SK-N-SH (cell line): ENCODE measurements at places on chromosomes 3 and 15.

DNA sequence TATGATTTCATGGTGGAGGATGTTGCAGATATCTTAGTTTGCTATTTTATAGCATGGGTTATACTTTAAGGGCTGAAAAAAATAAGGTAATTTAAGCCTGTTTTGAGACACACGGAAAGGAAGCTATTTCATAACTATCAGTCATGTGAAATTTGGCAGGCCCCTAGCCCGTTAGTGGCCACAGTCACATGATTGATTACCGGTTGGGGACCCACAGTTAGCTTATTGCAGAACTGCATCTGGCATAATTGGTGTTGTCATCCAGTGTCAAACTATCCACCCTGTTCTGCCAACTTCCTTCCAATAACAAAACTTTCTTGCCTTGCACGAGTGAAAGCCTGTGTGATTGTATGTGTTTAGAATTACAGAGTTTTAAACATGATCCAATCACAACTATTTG lies 35.2 kb downstream of the FNDC3B start:
- no peaks in the 10 kb centered on the region for H3K4me1 ChIP-seq
- no peak overlapping the region for H3K4me3 ChIP-seq
- H3K27me3 ChIP-seq, result no peaks in the 10 kb centered on the region
- H3K27ac ChIP-seq, result no peak overlapping the region
- DNase-seq, result no peak

GRCh38 chr3:6060251-6060650 lies 800.7 kb upstream of the GRM7 start:
- no peaks in the 10 kb centered on the region for H3K27me3 ChIP-seq
- H3K36me3 ChIP-seq, result no peaks in the 10 kb centered on the region
- DNase-seq, result no peak
- no peak overlapping the region for H3K27ac ChIP-seq
- no peaks in the 10 kb centered on the region; the same call in 1 of the 2 replicates for H3K4me1 ChIP-seq
- H3K4me3 ChIP-seq, result no peak overlapping the region

- no peaks in the 10 kb centered on the region for H3K27me3 ChIP-seq
- H3K4me3 ChIP-seq, result no peak overlapping the region
- no peaks in the 10 kb centered on the region for H3K36me3 ChIP-seq
- DNase-seq, result no peak
Measured at GRCh38 chr3:194327218-194328052, 23.7 kb downstream of the CPN2 start.

GRCh38 chr15:82064824-82065223 lies 19.0 kb upstream of the MEX3B start:
- H3K36me3 ChIP-seq, result no peaks in the 10 kb centered on the region
- H3K27ac ChIP-seq, result no peak overlapping the region
- no peak overlapping the region for H3K4me3 ChIP-seq
- H3K27me3 ChIP-seq, result no peaks in the 10 kb centered on the region
- no peaks in the 10 kb centered on the region for H3K4me1 ChIP-seq

DNA sequence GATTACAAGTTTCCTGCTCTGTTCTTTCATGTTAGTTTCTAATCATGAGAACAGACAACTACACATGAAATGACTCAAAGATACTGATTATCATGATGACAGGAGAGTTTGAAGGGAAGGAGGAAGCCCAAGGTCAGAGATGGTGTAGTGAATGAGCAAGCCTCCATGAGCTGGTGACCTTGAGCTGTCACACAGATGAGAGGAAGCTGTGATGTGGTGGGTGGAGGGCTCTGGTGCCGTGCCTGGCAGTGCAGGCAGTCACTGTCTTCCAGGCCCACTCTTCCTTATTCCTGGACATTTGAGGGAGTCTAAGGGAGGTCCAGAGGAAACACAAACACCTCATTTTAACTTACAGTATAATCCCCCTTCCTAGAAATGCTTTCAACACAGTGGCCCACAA lies 133.4 kb upstream of the ROPN1 start:
- no peaks in the 10 kb centered on the region for H3K36me3 ChIP-seq
- H3K4me1 ChIP-seq, result peaks cover 32% of the 10 kb centered on the region
- no peak overlapping the region; the same call in 1 of the 2 replicates for H3K27ac ChIP-seq
- no peaks in the 10 kb centered on the region for H3K27me3 ChIP-seq

GRCh38 chr3:149145974-149146373 lies 16.5 kb downstream of the HPS3 start:
- no peak overlapping the region for H3K27ac ChIP-seq
- peaks cover 57% of the 10 kb centered on the region for H3K36me3 ChIP-seq

- DNase-seq, result no peak
- no peaks in the 10 kb centered on the region for H3K27me3 ChIP-seq
- no peaks in the 10 kb centered on the region for H3K4me1 ChIP-seq
- H3K4me3 ChIP-seq, result no peak overlapping the region
Measured at GRCh38 chr3:34534013-34534412, 735.6 kb downstream of the PDCD6IP start.

DNA sequence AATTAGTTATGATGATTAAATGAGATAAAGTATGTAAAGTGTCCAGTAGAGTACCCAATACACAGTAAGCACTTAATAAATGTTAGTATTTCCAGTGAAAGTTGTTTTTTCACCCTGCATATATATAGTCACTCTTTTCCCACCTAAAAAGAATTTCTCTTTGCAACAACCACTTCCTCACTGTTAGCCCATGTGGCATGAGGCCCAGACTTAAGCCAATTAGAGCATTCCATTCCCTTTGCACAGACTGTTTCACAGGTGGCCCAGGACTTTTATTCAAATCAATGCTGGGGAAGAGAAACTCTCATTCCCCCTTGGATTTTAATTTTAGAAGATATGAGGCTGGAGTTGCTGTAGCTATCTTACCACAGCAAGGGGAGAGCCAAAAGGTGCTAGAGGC lies 3.7 kb downstream of the IFT80 start:
- DNase-seq, result no peak
- H3K4me3 ChIP-seq, result no peak overlapping the region; the same call in 1 of the 2 replicates
- peaks cover 9% of the 10 kb centered on the region for H3K4me1 ChIP-seq
- H3K36me3 ChIP-seq, result no peaks in the 10 kb centered on the region

DNA sequence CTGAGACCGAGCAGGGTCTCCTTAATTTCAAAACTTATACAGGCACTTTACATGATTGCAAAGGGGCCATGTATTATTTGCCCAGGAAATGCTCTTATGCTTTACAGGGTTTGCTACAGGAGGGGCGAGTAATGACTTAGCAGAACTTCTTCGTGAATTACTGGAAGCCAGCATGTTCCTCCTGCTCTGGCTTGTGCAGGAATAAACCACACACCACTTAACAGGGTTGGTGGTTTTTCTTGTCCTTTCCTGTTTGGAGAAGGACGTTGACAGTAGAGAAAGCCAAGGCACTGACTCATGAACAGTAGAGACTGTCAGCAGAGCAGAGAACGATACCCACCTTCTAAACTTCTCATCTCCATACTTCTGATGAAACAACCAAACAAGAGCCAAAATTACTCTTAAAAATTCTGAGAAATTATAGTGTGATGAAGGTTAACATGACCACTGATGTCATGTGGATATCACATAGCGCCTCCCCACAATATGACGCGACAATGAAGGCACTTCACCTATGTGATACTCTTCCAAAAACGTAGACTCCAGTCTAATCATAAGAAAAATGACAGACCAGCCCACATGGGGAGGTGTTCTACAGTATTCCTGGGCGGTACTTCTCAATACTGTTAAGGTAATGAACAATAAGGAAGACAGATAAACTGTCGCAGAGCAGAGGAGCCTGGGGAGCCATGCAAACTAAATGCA lies 24.7 kb upstream of the MCTP2 start:
- no peak overlapping the region for H3K4me3 ChIP-seq
- no peaks in the 10 kb centered on the region for H3K27me3 ChIP-seq
- no peak for DNase-seq
- no peaks in the 10 kb centered on the region for H3K36me3 ChIP-seq

GRCh38 chr3:40645883-40646282 lies 121.1 kb downstream of the ZNF621 start:
- no peak overlapping the region for H3K4me3 ChIP-seq
- no peaks in the 10 kb centered on the region for H3K27me3 ChIP-seq
- no peaks in the 10 kb centered on the region for H3K36me3 ChIP-seq
- H3K4me1 ChIP-seq, result no peaks in the 10 kb centered on the region
- DNase-seq, result no peak

DNA sequence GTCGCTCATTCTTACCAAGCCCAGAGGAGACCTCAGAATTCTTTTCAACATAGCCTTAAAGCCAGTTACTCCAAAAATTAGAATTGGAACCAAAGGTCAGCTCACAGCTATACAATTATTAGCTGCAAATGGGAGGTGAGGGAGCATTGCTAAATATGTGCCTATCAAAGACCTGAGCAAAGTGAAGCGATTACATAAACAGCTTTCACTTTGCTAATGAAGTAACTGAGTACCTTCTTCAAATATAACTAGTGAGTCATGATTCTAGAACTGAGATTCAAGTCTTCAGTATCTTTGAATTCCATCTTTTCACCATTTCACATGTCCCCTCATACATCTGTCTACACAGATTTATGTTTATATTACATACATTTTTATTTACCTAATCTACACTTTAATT lies 122.6 kb downstream of the P2RY1 start:
- no peak overlapping the region for H3K27ac ChIP-seq
- H3K27me3 ChIP-seq, result no peaks in the 10 kb centered on the region; the same call in 1 of the 2 replicates
- no peaks in the 10 kb centered on the region for H3K4me1 ChIP-seq
- no peak overlapping the region for H3K4me3 ChIP-seq
- no peaks in the 10 kb centered on the region for H3K36me3 ChIP-seq

GRCh38 chr3:22846566-22846965 lies 356.6 kb upstream of the UBE2E2 start:
- no peaks in the 10 kb centered on the region for H3K36me3 ChIP-seq
- H3K27me3 ChIP-seq, result no peaks in the 10 kb centered on the region
- DNase-seq, result no peak
- no peak overlapping the region for H3K4me3 ChIP-seq

- DNase-seq, result no peak
- H3K4me1 ChIP-seq, result no peaks in the 10 kb centered on the region
- no peaks in the 10 kb centered on the region for H3K36me3 ChIP-seq
- no peaks in the 10 kb centered on the region for H3K27me3 ChIP-seq
- H3K27ac ChIP-seq, result no peak overlapping the region
Measured at GRCh38 chr3:168416446-168416845, 320.7 kb upstream of the GOLIM4 start.
